AG08395 (cell line): ENCODE measurements at places on chromosomes 4 and X.

DNA sequence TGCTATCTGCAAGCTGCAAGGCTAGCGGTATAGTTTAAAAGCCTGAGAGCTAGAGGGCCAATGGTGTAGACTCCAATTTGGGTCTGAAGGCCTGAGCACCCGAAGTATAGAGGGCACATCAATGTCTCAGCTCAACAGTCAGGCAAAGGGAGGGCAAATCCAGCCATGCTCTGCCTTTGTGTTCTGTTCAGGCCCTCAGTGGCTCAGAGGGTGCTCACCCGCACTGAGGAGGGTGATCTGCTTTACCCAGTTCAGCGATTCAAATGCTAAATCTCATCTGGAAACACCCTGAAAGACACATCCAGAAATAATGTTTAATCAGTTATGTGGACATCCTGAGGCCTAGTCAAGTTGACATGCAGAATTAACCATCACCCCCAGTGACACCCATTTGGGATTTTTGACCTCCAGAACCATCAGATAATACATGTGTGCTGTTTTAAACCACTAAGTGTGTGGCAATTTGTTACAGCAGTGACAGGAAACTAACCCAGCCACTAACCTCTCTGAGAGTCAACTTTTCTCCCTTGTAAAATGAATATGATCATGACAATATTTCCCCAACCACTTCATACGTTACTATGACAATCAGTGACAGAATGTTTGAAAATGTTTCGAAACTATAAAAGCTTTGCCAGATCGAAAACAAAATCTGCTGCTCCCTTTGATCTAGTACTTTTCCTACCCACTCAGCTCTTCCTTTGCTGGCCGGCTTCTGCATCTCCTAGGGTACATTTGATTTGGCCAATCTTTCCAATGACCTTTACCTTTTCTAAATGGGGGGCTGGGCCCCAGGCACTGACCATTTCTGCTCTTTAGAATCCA is 8.4 kb upstream of the TBL1X start:
- DNase-seq: no peak

DNA sequence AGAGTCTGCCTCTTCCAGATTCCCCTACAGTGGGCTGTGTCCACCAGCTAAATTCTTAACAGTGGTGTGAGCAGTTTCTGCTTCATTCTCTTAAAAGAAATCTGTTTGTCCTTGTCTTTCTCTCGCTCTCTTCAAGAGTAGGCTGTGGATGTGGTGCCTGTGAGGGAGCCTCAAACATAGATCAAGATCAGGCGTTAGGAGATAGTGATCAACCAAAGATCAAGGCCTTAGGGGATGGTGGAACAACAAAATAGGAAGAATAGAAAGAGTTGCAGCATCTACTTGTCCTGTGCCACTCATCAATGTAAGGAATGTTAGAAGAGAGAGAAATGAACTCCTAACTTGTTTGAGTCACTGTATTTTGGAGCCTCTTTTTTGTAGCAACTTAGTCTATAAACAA is 144.2 kb downstream of the AASDH start:
- DNase-seq: no peak

DNA sequence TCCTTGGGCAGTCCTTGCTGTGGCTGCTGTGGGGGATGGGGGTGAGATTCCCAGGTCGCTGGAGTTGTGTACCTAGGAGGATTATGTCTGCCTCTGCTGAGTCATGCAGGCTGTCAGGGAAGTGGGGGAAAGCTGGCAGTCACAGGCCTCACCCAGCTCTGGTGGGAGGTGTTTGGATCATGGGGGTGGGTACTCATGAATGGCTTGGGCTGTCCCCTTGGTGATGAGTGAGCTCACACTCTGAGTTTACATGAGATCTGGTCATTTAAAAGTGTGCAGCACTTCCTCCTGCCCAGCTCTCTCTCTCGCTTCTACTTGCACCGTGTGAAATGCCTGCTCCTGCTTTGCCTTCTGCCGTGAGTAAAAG is 24.6 kb upstream of the PDLIM3 start:
- DNase-seq: no peak

DNA sequence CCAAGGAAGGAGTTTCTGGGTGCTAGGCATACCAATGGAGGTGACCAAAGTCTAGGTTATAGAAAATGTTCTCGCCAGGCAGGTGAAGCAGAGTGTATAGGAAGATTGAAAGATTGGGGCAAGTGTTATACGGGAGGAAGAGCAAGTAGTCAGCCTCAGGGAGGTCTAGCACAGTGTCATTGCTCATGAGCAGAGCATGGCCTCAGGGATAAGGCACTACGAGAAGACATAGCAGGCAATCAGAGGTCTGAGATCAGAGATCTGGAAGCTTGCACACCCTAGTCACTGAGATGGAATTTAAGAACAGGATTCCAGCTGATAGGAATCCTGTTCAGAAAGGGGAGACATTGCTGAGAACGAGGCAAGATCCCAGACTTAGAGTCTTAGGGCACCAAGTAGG is 350.0 kb upstream of the CASK start:
- DNase-seq: no peak

DNA sequence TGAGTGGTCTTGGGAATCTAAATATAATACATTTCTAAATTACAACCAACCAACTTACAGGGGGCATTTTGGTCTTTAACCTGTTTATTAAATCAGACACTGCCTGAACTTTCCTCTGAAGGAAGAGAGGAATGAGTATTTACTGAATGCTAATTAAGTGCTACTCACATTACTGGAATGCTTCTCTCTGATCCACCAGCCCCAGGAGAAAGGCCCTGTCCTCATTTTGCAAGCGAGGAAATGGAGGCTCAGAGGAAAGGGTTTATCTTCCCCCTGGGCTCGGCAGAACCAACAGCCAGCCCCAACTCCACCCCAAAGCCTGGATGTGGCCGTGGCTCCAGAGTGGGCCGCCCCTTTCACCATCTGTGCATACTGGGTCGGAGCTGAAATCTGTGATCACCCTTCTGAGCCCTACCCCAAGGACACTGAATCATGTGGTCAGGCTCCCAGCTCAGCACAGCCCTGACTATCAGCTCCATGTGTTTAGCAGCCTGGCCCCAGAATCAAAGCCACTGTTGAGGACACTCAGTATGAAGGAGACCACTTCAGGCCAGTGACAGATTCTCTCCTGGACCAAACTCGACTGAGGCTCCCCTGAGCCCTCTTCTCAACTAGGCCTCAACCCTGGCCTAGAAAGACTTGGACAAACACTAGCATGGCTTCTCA is 56.7 kb upstream of the ENPP6 start:
- DNase-seq: peak; percentile 28

DNA sequence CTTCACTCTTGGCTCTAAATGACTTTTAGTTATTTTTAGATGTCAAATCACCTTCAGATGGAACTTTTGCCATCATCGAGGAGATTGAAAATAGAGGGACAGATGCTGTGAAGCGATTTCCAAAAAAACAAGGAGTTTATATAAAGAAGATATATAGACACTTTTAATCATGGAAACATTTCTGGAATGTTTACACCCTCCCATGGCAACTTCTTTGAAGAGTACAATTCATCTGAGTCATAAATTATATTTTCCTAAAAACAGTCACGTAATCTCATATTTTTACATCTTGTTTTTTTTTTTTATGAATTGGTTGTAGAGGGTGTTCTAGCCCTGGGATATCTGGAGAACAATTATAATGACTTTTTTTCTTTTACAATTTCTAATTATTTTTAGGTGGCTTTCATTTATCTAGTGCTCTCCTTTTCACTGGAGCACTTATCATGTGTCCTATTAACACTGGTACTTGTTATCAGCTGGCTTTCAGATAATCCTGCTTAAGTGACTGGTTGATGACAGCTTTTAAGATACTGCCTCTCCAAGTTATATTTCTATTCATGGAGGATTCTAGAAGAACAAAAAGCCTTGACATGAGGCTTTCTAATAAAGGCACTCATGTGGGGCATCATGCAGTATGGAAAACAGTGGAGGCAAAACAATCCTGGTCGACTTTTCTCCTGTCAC is 24.9 kb downstream of the PCDH7 start:
- no peak for DNase-seq

DNA sequence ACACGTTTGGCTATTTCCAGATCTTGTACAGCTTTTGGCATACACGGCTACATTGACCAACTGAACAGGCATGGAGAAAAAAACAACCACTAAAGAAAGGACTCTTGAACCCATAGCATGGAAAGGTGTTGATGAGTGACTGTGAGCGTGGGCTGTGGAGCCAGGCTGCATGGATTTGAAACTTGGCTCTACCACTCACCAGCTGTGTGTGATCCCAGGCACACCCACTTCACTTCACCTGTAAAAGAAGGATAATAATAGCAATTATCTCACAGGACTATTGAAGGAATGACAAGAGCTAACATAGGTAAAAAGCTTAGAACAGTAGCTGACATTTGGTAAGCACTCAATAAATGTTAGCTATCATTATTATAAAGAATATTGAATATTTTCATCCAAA is 301.7 kb upstream of the CPEB2 start:
- DNase-seq: no peak

DNA sequence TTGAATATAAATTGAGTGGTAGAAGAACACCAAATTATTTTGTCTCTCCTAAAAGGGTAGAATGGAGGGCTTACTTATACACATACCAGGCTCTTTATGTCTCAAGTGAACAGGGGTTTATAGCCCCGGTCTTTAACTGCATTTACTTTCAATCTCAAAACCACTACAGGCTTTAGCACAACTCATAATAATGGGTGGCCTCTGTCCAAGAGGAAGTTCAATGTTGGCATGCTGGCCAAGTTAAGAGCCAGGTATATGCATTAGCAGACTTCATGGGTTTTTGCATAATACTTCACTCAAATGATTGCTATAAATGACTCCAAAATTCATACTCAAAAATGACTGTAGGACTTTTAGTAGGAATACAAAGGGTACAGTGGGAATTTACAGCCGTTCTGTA is 118.5 kb upstream of the OTUD4 start:
- DNase-seq: no peak

DNA sequence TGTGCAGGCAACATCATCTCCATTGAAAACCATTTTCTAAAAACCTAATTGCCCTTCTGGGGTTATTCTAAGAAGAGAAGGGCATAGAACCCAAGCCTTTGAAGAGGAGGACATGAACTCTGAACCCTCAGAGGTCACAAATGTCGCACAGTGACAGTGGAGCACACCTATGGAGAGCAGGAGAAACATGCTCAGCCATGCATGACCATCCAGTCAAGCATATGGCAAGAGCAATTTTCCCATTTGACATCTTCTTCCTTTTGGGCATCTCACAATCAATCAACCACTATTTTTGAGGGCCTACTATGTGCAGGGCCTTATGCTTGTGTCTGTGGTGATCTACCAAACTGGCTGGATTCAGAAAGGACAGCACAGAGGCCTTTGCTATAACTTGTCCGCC is 30.1 kb upstream of the AFF2 start:
- DNase-seq: no peak

DNA sequence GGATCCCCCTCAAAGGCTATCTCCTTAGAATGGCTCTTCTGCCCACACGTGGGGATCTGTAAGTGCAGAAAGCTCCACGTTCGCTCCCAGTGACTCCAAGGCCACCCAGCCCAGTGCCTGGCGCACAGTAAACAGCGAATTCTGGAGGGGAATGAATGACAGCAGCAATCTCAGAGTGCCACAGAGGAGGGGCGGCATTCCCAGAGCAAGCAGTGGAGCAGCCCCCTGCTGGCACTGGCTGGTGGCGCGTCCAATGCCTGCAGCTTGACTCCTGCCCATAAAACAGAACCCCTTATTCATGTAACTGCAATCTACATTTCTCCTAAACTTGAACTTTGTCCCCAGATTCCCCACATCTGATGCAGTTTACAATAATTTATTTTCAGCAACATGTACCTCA is 6.9 kb upstream of the HELT start:
- no peak for DNase-seq

DNA sequence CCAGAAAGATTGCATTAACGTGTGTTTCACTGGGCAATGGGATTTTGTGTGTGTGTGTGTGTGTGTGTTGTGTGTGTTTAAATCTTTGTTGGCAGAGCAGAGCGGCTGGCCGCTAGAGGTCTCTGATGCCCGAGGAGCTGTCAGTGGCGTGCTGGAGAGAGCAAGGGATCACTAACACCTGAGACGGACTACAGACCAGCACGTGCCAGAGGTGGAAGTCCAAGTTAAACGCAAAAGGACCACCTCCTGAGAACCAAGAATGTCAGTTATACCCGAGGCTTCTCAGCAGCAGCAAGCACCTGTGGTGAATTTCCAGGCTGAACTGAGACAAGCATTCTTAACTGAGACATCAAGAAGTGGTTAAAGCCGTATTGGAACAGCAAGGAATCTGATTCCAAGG is 9.0 kb upstream of the SLC25A14 start:
- DNase-seq: peak; percentile 34

DNA sequence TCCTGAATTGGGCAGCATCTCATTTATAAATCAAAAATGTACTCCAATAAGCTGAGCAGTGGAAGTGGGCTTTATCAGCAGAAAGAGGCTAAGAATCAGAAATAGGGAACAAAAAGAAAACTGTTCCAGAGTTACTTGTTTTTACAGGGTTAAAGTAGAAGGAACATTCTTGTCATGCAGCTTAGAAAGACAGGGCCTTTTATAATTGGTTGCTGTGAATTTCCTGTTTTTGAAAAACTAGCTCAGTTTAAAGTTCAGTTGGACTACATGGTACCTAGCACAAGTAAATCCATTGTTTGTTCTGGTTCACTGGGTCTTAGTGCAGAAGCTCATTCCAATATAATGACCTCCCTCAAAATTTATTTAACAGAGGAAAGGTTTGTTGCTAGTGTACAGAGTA is 200.8 kb downstream of the GRIA2 start:
- DNase-seq: no peak

DNA sequence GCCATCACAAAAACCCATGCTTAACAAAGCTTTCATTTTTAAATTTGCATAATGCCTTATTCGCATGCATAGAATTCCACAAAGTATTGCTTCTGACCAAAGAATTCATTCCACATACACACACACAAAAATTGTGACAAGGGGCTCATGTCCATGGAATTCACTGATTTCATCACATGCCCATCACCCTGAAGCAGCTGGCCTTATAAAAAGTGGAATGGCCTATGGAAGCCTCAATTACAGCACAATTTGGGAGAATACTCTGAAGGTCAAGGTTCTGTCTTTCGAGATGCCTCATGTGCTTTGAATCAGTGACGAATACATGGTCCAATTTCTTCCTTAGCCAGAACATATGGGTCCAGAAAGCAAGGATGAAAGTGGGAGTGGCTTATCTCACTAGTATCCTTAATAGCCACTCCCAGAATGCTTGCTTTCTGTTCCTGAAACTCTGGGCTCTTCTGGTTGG is 165.7 kb downstream of the KDR start:
- peak; percentile 84 for DNase-seq

DNA sequence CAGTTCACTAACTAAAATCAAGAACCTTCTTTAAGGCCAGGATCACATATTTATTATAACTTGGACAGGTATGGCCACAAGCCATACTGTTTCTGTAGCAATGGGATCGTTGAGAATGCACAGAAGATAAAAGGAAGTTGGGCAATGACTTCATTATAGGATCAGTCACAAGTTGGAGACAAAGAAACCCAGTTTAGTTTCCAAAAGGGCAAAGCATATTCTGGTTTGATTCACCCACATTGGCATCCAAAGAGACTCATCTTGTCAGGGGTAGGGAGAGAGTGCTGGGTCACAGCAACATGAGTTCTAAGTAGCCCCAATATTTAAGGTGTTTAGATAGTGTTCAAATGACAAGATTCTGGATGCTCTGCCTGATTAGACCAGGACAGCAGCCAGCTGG is 317.1 kb upstream of the GALNT7 start:
- no peak for DNase-seq
